ENCODE measurements at places on chromosomes 4 and X.

- no peak for DNase-seq
These were observed 306.1 kb upstream of the EMCN start for GRCh38 chr4:100823993-100824323.

DNA sequence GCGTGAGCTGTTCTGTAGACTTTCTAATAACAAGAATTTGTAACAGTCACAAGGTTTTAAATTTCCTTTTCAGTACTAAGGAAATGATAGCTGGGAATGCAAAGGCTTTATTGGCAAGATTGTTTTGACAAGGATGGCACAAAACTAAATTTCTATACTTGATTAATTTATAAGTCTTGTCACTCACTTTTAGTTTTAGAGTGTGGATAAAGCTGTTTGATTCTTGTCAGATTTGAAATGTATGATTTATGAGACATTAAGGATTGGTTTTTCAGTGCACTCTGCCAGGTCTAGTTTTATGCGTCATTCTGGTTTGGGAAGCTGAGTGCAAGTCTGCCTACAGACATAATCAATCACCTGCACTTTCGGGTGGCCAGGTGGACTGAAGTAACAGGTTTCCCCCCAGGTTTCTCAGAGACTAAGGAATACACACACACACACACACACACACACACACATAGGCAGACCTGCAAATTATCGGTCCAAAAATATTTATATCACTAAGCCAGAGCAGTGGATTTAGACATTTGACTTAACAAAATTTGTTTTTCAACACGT, 9.3 kb downstream of the FHL1 start:
- no peak for DNase-seq

DNA sequence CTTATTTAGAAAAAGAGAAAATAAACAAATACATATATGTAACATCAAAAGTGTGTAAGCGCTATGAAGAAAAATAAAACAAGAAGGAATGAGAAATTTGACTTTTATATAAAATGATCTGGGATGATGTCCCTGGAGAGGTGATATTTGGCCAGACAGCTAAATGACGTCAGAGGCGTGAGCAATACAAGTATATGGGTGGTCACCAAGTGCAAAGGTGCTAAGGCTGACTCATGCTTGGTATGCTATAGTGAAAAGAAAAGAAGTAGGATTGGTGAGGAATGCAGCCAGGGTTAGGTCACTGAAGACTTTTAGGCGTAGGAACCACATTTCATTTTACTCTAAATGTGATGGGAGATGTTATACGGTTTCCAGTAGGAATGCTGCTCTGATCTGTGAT, 1049.1 kb upstream of the TENM3 start:
- no peak for DNase-seq

DNA sequence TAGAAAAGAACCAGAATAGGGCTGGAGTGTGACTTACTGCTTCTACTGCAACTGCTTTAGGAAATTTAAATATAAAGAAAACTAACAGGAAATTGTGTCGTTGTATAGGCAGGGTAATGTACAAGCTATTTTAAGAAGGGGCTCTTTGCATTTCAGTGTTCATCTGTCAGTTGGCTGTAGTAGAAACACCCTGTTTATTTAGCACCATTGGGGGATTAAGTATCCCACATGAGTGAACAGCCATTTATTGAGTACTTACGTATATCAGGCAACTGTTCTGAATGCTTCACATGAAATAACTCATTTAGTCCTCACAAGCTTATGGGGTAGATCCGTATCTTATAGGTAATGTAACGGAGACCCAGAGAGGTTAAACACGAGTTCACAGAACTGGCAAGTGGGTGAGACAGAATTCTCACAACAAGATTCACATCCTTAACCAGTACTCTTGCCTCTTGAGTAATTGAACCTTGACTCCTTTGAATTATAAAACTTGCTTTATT, 23.9 kb downstream of the STIM2 start:
- no peak for DNase-seq

DNA sequence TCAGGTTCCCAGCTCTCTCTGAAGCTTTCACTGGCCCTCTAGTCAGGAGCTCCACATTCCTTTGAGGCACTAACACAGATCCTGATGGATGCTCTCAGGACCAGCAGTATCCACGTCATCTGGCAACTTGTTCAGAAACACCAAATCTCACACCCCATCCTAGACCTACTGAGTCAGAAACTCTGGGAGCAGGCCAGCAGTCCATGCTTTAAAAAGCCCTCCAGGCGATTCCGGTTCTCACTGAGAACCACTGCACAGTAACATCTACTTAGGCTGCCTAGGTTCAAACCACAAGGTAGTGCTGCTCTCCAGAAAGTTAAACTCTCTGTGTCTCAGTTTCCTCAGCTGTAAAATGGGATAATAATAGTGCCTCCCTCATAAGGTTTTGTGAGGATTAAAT, 55.3 kb downstream of the CCDC158 start:
- DNase-seq, result no peak

GRCh38 chrX:100417681-100418080, 7.6 kb upstream of the PCDH19 start:
- DNase-seq, result no peak

- DNase-seq, result peak; percentile 3
These were observed 239.0 kb upstream of the HTR2C start for GRCh38 chrX:114344756-114345349.

DNA sequence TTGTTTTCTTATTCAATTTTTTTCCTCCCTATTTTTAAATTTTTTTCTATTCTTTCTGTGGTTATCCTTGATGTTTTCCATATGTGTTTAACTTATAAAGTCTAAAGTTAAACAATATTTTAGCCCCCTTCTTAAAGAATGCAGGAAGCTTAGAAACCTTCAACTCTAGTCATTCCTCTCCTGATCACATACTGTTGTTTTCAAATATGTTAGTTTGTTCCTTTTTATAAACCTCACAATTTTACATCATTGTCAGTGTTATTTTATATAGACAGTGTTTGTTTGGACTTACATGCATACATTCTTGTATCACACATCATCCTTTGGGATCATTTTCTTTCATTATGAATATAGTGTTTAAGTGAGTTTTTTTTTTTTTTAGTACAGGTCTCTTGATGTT, 31.6 kb downstream of the KANTR start:
- no peak for DNase-seq

DNA sequence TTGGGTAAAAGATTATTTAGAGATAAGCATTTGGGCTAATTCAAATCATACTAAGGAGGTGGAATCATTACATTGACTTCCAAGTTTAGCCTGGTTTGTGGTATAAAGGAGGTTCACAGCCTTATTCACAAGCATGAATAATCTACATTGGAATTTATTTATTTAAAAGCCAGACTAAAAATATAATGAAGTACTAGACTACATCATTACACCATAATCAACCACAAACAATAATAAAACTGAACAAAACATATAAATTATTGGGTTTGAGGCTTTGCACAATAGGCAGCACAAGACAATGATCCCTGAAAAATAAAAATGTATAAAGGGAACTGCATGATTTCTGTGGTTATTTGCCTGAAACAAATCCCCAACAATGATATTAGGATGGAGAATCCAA, 314.0 kb downstream of the GBA3 start:
- no peak for DNase-seq

GRCh38 chr4:176475067-176475466, 155.3 kb downstream of the SPCS3 start:
- DNase-seq, result no peak

GRCh38 chr4:186943411-186943810, 219.8 kb upstream of the FAT1 start:
- DNase-seq, result no peak

GRCh38 chr4:102553982-102554381, 52.8 kb downstream of the NFKB1 start:
- no peak for DNase-seq

DNA sequence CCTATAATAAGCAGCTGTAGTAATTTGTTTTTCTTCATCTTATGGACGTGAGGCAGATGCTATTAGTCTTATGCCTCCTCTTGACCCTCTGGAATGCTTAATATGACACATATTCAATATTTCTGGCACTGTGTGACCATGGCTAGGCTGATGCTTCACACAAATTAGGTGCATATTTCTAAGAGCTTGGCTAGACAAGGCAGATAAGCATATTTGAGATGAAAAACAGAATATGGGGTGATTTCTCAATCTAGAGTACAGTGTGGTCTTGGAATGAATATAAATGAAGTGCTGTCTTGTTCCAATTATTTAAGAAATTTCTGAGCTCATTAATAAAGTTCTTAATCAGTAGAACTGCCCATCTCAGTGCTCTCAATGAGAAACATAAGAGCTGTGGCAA, 156.2 kb downstream of the NPNT start:
- no peak for DNase-seq

DNA sequence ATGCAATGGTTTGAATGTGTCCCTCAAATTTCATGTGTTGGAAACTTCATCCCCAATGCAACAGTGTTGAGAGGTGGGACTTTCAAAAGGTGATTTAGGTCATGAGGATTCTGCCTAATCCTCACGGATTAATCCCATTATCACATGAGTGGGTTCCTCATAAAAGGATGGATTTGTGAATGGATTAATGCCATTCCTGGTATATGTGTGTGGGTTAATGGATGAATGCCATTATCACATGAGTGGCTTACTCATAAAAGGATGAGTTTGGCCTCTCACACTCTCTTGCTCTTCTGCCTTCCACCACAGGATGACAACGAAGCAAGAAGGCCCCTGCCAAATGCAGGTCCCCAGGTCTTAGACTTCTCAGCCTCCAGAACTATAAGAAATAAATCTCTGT, 30.5 kb upstream of the NEUROG2 start:
- no peak for DNase-seq

DNA sequence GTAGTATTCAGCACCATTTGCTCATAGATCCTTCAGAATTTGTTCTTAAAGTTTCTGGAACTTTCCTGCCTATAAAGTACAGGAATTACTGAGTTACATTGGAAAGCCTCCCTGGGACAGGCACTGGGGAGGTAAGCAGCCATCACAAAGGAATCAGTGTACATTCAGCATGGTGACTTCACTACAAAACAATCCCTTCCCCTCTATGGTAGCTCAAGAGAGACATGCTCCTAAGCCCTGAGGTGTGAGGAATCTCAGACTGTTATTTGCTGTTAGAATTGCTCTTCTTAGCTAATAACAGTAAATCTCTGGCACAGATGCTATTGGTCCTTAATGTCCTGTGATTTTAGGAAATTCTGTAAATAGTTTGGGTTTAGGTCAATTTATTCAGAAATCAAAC, 1898.0 kb upstream of the PCDH7 start:
- DNase-seq, result no peak

DNA sequence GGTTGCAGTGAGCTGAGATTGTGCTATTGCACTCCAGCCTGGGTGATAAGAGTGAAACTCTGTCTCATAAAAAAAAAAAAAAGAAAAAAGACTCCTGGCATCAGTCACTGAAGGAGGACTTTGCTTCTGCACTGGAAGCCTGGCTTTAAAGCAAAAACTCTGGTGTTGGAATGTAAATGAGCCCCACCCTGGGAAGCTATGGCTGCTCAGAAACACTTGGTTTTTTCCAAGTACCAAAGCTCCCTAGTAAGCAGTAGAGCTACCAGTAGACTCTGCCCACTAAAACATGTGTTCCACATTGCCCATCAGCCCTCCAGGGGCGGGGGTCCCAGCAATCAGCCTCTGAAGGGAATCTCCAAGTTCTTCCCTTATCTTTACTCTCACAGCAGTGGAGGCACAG, 154.4 kb downstream of the SHROOM3 start:
- peak; percentile 40 for DNase-seq

GRCh38 chr4:1543561-1543960, 137.3 kb upstream of the NKX1-1 start:
- DNase-seq, result no peak
